ENCODE measurements at places on chromosomes 6 and 20.
A peak's percentile ranks its signal among the peaks of the same experiment; 100 is the strongest.

GRCh38 chr6:73030257-73030656, 195.0 kb downstream of the KHDC1L start:
- no peak for DNase-seq

GRCh38 chr6:24924580-24925356, 11.0 kb downstream of the RIPOR2 start:
- no peak for DNase-seq

DNA sequence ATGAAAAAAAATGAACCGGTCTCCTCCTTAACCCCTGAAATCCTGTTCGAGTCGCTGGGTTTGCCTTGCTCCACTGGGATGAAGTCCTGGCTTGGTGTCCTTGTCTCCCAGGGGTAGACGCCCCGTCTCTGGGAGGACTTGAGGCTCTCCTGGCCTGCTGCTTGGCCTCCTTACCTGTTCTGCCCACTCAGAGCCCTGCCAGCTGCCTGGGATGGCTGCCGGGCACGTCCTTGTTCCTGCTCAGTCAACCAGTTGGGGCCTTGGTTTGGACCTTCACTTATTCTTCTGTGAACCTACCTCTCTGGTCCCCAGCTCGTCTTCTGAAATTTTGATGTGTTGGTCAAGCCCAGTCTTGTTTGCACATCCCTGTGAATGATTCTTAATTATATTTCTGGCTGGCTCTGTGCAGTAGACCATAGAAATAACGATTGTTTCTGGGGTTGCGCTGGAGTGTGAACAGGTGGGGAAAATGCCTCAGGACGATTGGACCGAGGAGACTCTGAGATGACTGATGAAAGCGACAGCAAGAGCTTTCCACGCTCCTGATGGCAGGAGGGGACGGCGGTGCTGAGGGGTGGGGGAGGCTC, 126.5 kb upstream of the ESR1 start:
- DNase-seq: no peak

DNA sequence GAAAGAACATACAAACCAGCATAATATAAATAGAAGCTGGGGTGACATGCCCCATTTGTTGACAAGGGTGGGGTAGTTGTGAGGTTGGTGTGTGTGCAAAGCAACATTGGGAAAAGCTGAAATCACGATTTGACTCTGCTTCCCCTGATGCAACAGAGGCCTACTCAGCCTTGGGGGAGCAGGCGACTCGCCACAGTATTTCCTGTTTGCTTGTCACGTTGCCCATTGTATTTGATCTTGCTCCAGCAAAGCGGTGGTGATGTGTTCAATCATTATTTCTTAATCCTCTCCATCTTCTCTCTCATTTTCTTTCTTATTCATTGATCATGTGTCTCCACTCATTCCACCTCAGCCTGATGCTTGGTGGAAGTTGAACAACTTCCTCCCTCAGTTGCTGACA, 165.8 kb upstream of the CITED2 start:
- no peak for DNase-seq

DNA sequence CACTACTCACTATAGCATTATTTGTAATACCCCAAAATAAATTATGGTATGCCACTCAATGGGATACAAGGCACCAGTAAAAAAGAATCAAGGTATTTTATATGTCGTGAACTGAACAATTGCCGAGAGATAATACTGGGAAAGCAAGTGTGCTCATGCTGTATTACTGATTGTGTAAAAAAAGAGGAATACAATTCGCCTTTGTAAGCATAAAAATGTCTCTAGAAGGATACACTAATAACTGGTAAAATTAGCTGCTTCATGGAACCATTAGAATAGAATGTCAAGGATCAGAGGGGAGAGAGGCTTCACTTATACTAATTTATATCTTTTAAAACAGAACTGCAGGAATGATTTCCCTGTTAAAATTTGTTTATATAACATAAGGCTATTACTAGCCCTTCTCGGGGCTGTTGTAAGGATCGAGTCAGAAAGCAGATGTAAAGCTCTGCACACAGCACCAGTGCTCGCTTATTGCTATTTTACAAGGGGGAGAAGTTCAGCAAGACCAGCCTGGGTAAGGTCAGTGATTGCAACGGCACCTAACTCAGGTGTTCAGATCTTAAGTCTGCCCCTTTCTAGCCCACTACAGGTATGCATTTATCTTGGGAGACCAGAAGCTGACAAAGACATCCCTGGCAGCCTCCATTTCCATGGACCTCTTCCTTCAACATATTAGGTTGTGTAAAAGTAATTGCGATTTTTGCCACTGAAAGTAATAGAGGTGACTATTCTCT, 61.6 kb downstream of the MYH7B start:
- no peak for DNase-seq

- DNase-seq: no peak
Measured at GRCh38 chr20:40890181-40890580, 138.4 kb upstream of the TOP1 start.

DNA sequence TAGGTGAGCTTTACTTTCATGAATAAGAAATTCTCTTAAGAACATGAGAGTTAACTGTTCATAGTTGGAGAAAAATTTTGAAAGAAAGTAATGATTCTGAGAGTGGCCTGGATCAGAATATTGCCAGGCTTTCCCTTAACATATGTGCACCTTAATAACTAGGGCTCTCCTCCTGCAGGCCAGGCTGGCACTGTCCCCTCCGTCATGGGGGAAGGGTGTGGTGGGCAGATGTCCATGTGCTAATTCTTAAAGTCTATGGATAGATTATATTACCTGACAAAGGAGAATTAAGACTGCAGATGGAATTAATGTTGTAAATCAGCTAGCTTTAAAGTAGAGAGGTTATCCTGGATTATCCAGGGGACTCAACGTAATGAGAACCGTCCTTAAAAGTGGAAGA, 10.9 kb upstream of the KLHL32 start:
- DNase-seq: no peak

- DNase-seq: no peak
Measured at GRCh38 chr6:164108092-164108491, 693.6 kb downstream of the QKI start.

- no peak for DNase-seq
Measured at GRCh38 chr6:38404900-38405556, 234.7 kb downstream of the BTBD9 start.

GRCh38 chr20:50737352-50737751, 6.0 kb downstream of the PARD6B start:
- DNase-seq: no peak

GRCh38 chr6:2543321-2543720, 207.4 kb downstream of the MYLK4 start:
- no peak for DNase-seq

GRCh38 chr6:56742122-56742791, 99.6 kb upstream of the DST start:
- no peak for DNase-seq

DNA sequence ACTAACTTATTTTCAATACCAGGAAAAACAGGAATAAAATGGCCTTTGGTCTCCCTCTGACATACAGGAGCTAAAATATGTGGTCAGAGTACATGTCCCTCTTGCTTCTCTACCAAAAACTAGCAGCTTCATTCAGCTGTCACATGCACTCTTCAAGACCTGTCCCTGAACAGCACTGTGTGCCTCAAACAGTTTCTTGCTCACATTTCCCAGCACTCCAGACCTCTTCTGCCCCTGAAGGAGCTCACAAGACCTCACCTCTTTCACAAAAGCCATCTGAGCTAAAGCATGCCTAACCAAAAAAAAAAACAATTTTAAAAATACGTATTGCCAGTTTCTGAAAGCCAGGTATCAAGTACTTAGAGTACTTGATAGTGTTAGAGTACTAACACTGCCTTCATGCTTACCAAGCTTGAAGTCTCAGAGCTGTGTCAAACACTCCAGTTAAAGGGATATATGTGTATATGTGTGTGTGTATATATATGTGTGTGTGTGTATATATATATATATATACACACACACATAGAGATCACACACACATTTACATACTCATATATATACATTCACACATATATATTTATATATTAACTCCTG, 148.3 kb upstream of the POU3F2 start:
- DNase-seq: no peak

- DNase-seq: peak; percentile 13
Measured at GRCh38 chr20:16434062-16434664, 139.1 kb downstream of the KIF16B start.

DNA sequence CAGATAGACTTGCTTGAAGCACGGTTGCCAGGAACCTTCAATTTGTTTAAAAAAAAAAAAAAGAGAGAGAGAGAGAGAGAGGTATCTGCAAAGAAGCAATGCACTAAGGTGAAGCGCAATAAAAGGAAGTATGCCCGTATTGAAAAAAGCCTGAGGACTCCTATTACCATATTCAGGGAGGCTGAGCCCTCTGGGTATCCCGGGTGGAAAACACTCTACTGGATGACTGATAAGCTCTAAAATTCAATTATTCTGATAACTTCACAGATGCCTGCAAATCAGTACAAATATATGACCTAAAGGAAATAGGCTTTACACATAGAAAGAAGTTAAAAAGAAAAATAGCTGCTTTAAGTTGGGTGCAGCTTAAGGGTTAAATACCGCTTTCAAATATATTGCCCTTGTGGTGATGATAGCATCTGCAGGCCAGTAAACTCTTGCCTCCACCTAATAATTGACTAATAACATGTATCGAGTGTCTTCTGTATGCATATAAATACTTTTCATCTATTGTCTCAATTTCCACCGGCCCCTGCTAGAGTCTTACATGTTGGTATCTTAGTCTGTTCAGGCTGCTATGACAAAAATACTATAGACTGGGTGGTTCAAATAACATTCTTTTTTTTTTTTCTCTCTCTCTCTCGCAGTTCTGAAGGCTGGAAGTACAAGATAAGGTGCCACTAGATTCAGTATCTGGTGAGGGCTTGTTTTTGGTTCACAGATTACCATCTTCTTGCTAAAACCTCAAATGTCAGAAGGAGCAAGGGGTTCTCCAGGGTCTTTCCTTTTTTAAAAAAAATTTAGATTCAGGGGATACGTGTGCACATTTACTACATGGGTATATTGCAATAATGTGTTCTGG, 187.4 kb upstream of the JARID2 start:
- no peak for DNase-seq

DNA sequence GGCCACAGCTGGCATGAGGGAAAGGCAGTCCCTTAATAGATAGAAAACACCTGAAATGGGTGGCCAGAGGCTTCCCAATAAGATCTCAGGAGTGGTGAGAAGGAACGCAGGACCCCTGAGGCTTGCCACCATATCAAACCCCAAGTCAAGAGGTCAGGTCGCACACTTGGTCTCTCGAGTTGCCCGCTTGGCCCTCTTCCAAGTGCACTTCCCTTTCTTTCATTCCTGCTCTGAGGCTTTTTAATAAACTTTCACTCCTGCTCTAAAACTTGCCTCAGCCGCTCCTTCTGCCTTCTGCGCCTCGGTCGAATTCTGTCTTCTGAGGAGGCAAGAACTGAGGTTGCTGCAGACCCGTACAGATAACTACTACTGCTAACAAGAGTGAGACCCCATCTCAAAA, 64.2 kb downstream of the SLC2A10 start:
- DNase-seq: no peak

DNA sequence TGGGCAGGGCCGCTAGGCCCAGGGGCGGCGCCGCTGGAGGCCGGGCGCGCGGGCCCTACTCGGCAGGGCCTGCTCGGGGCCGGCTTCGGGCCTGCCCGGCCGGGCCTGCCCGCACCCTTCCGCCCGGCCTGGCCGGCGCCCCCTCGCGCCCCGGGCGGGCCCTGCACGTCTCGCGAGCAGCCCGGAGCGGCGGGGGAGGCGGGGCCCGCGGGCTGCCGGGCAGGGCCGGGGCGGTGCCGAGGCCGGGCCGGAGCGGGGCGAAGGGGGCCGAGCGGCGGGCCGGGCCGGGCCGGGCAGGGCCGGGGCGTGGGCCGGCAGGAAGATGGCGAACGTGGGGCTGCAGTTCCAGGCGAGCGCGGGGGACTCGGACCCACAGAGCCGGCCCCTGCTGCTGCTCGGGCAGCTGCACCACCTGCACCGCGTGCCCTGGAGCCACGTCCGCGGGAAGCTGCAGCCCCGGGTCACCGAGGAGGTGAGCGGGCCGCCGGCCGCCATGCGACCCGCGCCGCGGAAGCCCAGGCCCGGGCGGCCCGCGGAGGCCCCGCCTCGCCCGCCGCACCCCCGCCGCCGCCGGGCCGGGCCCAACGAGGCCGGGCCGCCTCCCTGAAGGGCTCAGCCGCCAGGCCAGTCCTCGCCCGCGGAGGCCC, at the start of gene NPEPL1:
NPEPL1 (plus strand) TSS at position 222 of the 647 bp plus-strand sequence; CDS start at position 323, 101 bp downstream.
- DNase-seq: peak; percentile 45

DNA sequence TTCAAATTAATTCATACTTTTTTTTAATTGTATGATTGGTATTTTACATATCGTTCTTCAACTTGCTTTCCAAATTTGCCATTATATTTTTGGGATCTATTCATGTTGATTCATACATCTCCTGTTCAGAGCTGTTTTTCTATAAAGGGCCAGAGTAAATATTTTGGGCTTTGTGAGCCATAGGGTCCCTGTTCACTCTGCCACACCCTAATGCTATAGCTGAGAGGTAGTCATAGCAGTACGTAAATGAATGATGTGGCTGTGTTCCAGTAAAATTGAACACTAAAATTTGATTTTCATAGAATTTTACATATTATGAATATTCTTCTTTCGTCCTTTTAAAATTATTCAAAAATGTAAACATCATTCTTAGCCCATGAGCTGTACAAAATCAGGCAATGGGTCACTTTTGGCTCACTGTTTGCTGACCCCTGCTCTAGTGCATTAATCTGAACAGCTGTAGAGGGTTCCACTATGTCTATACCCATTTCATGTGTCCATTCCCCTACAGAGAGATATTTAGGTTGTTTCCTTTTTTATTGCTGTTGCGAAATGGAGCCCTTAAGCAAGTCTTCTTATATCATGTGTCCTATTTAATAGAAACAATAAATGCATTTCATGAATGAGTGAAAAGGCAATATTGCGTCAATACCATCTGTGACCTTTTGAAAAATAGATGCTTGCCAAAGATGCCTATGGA, 136.4 kb upstream of the SALL4 start:
- no peak for DNase-seq

- no peak for DNase-seq
Measured at GRCh38 chr6:30799210-30799609, 54.9 kb upstream of the IER3 start.

GRCh38 chr6:133396984-133397348, 155.8 kb downstream of the EYA4 start:
- no peak for DNase-seq

DNA sequence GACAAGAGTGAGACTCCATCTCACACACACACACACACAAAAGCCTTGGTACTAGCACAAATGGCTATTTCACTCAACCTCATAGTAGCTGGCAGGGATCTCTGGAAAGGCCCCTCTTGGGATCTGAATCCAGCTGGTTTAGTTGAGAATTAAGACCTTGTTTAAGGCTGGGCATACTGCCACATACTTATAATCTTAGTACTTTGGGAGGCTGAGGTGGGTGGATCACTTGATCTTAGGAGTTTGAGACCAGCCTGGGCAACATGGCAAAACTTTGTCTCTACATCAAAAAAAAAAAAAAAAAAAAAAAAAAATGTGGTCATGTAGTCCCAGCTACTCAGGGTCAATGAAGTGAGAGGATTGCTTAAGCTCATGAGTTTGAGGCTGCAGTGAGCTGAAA, 628.3 kb downstream of the MMUT start:
- DNase-seq: no peak

Measured in right renal cortex interstitium (tissue), 3 donors.